ENCODE measurements at places on chromosomes 7 and 10.
A peak's percentile ranks its signal among the peaks of the same experiment; 100 is the strongest.

- DNase-seq = no peak
Measured at GRCh38 chr10:124347956-124348355, 70.8 kb downstream of the OAT start.

- DNase-seq = no peak
Measured at GRCh38 chr7:111711426-111712065, 149.3 kb upstream of the IMMP2L start.

- peak; percentile 4 for DNase-seq
Measured at GRCh38 chr7:102404005-102404861, 8.1 kb downstream of the PRKRIP1 start.

DNA sequence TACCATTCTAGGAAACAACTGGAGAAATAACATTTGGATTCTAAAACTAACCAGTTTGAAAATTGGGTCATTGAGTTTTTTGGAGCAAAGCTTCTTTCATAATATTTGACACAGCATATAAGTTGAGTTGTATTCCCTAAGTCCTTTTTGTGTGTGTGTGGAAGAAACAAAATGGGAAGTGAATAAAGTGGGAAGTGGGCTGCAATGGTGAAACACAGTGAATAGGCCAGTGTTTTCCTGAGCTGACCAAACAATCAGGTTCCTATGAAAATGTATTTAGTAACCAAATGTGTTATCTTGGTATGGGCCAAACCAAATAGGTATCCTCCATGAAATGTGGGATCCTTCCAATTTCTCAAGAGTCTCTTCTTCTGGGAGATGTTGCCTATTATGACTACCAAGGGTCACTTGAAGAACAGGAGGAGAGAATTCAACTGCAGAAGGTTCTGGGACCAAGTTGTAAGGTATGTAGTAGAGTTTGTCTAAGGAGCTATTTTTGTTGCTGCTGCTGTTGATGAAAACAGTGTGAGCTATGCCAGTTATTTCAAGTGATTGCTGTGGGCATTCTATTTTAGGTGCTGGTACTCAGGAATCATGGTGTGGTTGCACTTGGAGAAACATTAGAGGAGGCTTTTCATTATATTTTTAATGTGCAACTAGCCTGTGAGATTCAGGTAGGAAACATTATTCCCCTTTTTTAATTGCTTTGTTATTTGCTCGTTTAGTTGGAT, 88.3 kb upstream of the MXI1 start:
- no peak for DNase-seq

DNA sequence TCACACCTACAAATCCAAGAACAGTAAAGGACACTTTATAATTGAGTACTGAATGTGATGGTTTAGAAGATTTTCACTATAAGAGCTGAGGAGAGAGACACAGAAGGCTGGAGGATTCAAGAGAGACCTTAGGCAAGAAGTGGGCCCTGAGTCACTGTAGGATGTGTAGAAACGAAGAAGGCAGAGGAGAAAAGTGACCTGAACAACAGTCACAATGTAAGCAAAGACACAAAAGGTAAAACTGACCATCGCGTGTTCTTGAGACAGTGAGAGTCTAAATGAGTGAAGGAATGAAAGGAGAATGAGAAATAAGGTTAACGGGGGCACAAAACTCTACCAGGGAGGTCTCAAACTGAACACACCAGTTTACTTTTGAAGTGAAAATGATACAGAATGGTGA, 298.2 kb upstream of the LRGUK start:
- no peak for DNase-seq

DNA sequence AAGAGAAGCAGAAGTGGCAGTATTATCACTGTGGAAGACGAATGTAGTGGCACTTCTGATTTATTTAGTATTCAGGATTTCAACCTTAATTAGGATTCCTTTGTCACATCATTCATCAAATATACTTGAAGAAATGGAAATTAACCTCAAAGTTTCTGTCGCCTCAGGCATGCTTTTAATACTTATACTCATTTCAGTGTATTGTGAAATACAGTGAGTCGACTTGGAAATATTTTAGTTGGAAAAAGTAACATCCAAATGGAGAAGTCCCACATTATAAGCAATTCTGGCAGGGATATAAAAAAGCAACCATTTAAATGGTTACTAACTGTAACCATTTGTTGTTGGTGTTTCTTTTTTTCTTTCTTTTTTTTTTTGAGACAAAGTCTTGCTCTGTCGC, 648.8 kb downstream of the ARL4A start:
- DNase-seq = no peak

GRCh38 chr7:30548845-30549244, 44.2 kb upstream of the GGCT start:
- peak; percentile 68 for DNase-seq

DNA sequence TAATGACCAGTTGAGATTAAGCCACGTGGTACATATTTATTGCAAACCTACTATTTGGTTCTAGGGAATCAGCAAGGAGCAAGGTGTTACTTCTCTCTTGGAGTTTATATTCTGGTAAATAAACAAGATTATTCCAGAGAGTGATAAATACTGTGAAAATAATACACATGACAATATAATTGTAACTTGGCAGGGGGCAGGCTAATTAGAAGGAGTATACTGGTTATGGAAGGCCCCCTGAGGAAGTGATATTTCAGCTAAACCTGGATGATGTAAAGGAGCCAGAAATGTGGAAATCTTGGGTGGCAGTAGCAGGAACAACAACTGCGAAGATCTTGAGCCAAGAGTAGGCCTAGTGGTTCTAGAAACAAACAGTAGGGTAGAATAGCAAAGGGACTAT, 111.8 kb downstream of the SDK1 start:
- no peak for DNase-seq

GRCh38 chr7:51366930-51367613, 50.5 kb upstream of the COBL start:
- peak; percentile 46 for DNase-seq

DNA sequence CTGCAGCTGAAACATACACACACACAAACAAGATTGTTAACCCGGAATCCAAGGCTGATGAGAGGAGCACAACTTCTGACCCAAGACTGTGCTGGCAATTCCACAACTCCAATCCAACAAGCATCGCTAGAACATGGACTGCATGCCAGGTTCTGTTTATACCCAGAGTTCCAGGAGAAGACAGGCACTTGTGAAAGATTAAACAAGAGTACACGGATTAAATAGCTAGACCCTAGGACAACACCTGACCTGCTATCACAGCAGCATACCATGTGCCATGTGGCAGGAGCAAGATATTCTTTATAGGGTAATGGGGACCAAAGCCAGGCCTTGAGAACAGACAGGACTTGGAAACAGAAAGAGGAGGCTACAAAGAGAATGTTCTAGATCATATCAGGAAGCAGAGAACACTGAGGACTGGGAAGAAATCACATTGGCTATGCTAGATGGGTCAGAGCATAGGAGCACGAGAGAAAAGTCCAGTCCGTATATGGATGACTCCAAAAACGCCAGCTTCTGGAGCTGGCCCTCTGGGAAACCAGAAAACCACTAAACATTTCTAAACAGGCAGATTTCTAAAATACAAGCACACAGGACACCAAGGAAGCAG, 83.7 kb upstream of the ATP6V0A4 start:
- no peak for DNase-seq

DNA sequence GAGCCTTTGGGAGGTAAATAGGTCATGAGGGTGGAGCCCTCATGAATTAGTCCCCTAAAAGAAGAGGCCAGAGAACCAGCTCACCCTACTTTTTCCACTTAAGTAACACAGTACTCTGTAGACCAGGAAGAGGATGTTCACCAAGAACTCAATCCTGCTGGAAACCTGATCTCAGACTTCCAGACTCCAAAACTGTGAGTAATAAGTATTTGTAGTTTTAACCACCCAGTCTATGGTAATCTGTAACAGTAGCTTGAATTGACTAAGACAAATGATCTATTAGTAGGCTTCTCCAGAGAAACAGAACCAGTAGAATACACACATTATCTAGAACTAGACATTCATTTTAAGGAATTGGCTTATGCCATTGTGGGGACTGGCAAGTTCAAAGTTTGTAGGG, 51.5 kb downstream of the ANKMY2 start:
- DNase-seq = no peak

All from NCI-H2227 treated with DMSO at 0.1 percent for 48 hours (cell line).